Astrocyte (in vitro differentiated cells and primary cell): ENCODE measurements at places on chromosomes 11 and 22.

DNA sequence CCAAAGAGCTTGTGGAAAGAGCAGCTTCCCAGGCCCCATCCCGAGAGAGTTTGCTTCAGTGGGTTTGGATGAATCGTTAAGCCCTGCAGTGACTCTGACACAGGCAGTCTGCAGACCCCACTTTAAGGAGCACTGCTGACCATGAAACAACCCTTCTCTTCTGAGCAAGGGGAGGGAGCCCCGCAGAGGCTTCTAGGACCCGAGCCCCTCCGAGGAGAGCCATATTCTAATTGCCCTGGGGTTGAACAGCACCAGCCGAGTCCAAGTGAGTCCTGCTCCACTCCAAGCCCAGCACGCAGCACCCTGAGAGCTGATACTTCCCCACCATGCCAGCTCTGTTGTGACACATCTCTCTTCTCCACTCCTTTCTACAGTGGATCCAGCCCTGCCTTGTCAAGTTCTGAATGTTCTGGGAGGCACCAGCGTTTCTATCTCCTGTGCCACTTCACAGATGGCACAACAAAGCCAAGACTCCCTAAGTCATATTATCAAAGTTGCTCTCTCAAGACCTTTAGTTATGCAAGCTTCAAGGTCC, 10.4 kb downstream of the USP2 start:
- no peak for DNase-seq

DNA sequence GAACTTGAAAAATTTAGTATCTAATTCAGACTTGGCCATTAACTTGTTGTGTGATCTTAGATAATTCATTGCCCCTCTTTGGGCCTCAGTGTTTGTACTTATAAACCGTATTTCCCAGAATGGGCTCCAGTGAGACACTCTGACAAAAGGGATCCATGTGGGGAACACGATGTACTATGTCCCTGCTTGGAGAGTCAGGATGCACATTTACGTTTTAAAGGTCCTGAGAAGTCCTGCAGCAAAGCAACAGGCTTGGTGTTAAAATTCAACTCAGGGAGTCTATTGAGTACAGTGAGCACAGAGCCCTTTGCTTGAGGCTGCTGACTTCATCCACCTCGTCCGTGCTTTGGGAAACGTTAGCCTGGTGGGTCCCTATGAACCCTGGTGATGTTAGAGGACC, 9.0 kb downstream of the WNT11 start:
- DNase-seq = no peak

DNA sequence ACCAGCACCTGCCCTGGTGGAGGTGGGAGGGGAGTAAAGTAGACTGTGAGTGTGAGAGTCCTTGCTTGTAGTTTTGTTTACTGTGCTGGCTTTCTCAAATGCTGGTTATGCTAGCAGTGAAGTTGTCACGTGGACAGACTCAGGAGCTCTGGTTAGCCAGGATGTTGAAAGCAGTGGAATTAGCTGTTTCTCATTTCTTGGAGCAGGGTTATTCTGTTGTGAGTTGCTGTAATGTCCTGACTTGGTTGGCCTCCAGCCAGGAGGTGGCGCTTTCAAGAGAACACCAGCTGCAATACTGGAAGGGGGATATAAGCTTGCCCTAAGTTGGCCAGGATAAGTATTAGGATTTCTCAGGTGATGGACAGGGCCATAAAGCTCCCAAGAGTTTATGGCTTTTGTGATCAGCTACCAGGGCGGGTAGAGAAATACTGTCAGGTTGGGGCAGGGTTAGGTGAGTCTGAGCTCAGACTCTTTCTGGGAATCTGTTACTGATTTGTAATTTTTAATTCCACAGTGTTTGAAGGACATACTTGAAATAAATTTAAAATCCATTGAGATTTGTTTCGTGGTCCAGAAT, 13.7 kb downstream of the CYP2D6 start:
- DNase-seq = no peak

DNA sequence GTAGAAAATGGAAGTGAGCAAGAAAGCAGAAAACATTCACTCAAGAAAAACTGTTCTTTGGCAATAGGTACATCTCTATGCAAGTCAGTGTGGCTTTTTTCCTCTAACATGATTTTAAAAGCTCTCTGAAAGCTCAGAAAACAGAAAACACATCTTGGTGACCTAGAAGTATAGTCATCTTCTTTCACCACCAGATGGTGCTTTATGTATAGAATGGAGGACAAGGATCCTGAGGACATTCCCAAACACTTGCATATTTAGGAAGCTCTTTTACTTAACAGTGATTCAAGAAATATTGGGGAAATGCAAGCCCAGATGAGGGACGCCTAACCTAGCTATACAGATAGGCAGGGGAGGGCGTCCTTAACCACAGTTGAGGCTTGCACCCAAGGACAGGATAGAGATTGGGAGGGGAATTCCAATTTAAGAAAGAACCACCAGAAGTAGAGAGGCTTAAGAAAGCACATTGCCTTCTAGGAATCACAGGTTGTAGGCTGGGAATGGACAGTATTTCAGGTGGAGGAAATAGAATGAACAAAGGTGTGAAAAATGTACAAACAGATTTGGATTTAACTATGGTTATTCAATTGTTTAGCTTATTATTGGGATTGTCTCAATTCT, 13.8 kb upstream of the CCDC81 start:
- peak; percentile 27 for DNase-seq

GRCh38 chr11:70072861-70073755, 5.0 kb upstream of the ANO1 start:
- peak; percentile 50 for DNase-seq

DNA sequence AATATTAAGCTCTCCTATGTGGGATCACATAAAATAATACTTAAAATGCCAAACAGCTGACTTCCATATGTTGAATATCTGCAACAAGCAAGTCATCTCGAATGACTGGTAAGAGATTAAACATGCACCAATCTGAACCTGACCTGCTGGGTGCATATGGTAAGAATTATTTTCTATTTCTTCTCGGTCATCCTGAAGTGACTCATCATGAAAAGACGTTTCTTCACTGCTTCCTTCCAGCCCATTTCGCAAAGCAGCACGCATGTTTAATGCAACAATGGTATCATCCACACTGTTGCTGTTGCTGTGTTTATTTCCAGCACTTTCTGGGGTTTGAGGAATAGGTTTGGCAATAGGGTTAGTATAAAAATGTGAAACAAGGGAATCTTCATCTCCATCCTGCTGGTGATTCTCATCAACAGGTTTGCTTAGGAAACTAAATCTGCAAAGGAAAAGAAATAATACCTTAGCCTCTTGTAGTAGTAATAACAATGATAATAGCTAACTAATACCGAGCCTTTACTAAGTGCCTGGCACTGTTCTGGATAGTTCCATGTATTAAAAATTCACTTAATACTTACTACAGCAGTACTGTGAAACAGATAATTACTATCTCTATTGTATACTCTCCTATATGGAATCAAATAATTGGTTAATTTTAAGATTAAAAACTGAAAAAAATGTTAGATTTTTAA, 52.0 kb upstream of the CHRNA10 start:
- DNase-seq = peak; percentile 95

GRCh38 chr11:116543099-116543498, 229.7 kb downstream of the BUD13 start:
- no peak for DNase-seq
